Globus pallidus (tissue), 1 donor: ENCODE measurements at places on chromosomes 6 and 20.

DNA sequence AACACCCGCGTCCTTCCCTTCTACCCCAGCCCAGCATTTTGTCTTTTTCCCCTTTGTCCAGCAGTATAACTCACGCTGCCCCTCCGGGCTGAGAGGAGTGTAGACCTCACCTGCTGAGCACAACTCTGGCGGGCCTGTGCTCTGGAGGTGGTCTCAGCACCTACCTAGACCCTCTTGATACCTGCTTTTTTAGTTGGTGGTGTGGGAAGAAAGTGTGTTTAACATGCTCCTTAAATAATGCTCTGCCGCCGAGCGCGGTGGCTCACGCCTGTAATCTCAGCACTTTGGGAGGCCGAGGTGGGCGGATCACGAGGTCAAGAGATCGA is 1.4 kb upstream of the TRIM26 start:
- DNase-seq: no peak

DNA sequence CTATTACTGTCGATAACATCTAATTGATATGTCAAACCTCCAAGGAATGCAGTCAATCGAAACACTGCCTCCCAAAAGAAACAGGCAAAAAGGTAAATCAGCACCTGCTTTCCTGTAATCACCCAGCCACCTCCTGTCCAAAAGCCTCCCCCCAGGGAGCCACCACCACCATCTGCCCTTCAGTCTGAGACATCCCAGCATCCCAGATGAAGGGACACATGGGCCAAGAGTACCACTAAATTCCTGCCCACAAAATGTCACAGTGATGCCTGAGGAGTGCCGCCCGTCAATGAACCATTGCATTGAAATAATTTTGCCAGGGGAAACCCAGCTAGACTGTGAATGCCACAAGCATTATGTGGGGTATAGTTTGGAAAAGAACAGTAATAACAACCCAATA is 401.7 kb downstream of the ZFAND3 start:
- no peak for DNase-seq

DNA sequence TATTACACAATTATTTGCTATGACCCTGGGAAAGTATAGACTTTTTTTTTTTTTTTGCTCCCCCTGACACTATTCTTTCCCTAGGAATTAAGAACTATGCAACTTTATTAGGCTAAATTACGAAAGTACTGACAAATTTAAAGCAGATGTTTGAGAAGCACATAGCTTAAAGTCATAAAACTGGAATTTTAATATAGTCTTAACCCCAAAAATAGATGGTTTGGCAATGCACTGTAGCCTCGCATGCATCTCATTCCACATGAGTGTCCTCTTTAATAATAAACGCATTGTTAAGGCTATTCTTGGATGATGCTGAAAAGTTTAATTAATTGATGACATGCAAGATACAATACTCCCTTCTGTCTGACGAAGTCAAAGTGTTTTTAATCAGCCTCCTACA is 49.3 kb downstream of the TBC1D7 start:
- no peak for DNase-seq

- DNase-seq: no peak
Measured at GRCh38 chr6:85419046-85419759, 30.7 kb upstream of the NT5E start.

DNA sequence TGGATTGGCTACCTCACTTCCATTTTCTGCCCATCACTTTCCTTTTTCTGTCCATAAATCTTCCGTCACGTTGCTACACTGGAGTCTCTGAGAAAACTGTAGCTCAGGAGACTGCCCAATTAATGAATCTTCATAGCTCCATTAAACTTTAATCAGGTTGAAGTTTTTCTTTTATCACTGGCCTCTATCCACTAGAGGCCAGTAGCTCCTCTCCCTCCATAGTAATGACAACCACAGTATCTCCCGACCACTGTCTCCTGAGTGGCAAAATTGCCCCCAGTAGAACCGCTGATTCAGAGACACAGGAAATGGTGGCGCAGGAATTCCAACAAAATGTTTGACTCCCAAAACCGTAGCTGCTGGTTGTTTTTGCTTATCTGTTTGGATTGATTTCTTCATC is 18.4 kb upstream of the DOK5 start:
- no peak for DNase-seq

- no peak for DNase-seq
Measured at GRCh38 chr6:54236984-54237383, 71.3 kb upstream of the TINAG start.

- no peak for DNase-seq
Measured at GRCh38 chr20:2469991-2470422, 582 bp downstream of the SNRPB start.

DNA sequence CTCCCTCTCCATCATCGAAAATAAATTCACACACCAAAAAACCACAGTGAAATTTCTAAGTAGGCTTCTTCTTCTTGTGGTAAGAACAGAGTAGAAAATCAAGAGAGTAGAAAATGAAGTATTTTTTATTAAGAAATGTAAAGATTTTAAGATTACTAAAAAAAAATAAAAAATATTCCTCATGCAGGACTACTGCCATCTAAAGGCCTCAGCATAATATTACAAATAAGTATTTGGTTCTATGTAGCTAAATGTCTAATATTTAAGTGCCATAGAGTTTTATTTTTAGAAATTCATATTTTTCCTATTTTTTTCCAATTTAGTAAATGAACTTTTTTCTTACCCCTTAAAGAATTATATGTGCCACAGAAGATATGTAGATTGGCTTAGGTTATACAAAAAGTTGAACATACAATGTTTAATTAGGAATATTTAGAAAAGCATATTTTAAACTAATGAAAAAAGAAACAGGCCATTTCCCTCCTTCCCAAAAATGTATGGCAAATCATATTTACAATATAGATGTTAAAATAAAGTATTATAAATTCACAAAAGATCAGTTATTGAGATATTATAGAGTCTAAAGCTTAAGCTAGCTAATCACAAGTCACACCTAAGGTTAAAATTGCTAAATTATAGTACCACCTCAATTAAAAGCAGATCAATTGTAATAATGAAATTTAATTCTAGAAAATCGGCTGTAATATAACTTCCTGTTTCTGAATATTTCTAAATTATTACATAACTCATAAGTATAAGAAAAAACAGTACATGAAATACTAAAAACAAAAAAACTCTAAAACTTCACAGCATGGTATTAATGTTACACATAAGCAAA is 3.5 kb upstream of the NT5DC1 start:
- peak; percentile 33 for DNase-seq

DNA sequence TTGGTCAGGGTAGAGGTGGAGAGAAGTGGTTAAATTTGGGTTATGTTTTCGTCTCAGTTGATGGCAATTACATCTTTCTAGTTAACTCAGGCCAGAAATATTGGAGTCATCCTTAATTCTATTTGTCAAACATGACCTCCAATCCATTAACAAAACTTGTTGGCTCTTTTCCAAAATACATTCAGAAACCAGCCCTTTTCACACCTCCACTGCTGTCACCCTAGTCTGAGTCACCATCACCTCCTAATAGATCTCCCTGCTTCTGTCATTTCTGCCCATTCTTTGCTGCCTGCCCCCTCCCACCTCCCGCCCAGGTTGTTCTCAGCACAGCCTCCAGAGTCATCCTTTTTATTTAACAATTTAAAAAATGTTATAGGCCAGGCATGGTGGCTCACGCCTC is 3.0 kb upstream of the ABCF1 start:
- DNase-seq: no peak

- no peak for DNase-seq
Measured at GRCh38 chr6:142911430-142911829, 33.5 kb downstream of the HIVEP2 start.
